ENCODE measurements at places on chromosomes 11 and 22.

DNA sequence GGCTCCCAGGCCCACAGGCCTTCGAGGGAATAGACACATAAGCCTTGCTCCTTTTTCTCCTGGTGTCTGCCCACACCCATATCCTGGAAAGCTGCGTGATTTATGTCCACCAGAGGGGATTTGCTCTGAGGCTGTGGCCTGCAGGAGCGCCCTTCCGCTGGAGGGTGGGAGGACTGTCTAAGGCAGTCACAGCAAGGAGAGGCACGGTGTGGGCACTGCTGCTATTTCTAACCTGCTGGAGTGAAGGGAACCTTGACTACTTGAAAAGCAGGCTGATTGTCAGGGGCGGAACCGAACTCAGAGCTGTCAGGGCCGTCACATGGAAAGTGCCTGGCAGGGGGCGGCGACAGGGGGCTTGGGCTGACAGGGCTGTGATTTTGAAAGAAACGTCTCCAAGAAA is 3.7 kb downstream of the UPB1 start:
- DNase-seq, result no peak

DNA sequence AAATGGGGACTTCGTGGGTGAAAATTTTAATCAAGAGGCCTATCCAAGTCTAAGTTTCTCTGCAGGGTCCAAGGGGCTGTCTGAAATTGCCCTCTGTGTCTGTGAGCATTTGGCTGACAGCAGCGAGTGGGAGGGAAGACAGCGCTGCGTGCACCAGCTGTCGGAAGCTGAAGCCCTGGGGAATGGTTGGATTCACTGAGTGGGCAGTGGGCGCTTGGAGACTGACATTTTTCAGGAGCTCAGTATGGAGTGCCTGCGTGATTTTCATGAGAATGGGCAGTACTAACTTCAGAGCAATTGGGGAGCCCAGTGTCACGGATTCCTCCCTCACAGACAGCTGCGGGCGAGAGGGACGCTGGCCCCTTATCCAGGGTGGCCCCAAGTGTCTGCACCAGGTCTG is 388.8 kb upstream of the B3GAT1 start:
- DNase-seq, result no peak

- DNase-seq, result no peak
Observed at GRCh38 chr11:12727563-12728211, 53.5 kb downstream of the TEAD1 start.

- no peak for DNase-seq
Observed at GRCh38 chr22:27499121-27499520, 302.4 kb downstream of the MN1 start.

DNA sequence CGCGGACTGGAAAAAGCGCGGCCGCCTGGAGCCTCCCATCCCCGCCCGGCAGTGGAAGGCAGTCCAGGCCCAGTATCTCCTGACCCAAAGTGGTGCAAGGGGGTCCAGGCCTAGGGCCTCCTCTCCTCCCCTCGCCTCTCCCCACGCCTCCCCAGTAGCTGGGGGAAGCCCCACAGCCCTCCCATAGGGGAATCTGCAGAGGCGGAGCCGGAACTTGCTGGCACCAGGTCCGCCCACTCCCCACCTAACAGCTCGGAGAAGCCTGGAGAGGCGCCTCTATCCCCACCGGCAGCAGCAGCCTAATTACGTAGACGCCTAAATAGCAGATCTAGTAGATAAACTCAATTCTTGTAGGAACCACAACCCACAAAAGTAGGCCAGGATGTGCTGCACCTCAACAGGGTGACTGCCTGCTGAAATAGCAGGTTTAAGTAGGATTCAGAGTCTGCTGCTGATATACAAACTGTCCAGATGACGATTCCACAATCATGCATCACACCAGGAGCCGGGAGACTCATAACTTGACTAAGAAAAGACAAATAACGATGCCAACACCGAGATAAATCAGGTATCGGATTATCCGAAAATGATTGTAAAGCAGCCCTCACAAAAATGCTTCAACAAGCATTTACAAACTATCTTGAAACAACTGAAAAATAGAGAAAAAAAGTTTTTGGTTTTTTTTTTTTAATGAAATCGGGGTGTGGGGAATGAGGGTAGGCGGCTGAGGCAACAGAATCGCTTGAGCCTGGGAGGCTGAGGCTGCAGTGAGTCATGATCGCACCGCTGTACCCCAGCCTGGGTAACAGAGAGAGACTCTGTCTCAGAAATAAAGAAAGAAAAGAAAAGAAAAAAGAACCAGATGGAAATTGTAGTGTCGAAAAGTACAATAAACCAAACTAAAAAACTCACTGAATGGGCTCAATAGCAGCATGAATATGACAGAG is 11.4 kb upstream of the BRD1 start:
- DNase-seq, result no peak
